Metanephros (tissue), 2 donors: ENCODE measurements at places on chromosomes 2 and 18. TPM values are rescaled to one million over a fixed set of nuclear protein-coding genes. Genes with fewer than 3 reads are reported as not detected.

The LCT gene
- 0.06 TPM for total RNA-seq

The SPEG gene
- total RNA-seq, result 39.6 TPM

The CTAGE1 gene
- total RNA-seq, result not detected

The ABCB11 gene
- 0.06 TPM for total RNA-seq

The FBLN7 gene
- 12.6 TPM for total RNA-seq

The FAM237A gene
- total RNA-seq, result not detected

The ERMN gene
- 0.06 TPM for total RNA-seq

The NR4A2 gene
- 2.3 TPM for total RNA-seq
